ENCODE measurements at places on chromosomes 11 and 22.

- no peak for DNase-seq
Measured at GRCh38 chr22:41992496-41992895, 6.1 kb upstream of the WBP2NL start.

GRCh38 chr11:66333220-66333877 is 2.9 kb downstream of the RIN1 start:
- DNase-seq = no peak

DNA sequence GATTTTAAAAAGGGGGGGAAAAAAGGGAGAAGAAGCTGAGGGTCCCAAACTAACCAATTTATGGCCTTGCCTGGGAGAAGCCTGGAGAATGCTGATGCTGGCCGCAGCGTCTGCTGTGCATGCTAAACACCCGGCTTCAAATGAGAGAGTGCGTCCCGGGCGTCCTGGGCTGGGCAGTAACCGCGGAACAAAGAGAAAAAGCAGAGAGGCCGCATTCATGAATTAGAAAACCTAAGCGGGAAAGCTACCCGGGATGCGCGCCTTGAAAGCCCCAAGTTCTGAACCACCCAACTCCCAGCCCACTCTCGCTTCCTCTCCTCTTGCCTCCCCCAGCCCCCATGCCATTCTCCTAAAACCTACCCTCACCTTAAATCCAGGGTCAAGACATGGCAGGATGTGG is 6.5 kb downstream of the MN1 start:
- no peak for DNase-seq

DNA sequence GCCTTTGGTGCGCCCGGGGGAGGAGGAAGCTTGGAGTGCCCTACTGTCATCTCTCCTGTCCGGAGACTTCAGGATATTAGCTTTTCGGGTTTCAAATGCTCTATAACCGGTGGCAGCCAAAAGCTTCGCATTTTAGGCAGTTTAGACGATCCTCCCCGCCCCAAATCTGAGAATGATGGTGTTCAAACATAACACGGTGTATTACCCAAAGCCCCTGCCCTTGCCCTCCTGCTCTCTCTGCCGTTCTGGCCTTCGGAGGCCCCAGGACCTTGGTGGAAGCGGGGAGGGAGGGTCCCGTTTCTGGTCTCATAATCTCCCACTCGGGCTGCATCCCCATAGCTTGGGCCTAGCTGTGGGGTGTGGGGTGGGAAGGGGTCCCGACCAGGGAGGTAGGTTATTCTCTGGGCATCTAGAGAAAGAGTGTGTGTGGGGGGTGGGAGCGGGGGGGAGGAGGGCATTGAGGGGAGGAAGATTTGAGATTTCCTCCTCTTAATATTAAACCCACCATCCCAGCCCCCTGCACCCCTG is 2.3 kb downstream of the PKNOX2 start:
- DNase-seq = no peak

GRCh38 chr11:10806206-10806605 is 2.5 kb downstream of the EIF4G2 start:
- DNase-seq = no peak

DNA sequence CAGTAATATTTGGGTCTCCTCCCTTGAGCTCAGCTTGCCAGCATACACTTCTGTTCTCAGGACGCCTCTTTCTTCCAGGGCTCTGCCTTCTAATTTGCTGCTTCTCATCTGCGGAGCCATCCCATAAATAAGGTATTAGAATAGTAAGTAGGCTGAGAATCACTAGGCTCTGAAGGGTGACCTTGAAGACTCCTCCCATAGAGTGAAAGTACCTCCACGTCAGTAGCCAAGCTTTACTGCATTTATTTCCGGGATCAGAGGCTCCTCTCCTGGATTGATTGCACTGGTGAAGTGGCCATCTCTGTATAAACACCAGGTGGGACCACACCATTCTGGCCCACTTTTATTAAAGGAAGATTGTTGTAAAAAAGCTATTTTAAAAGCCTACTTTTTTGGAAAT is 315.5 kb downstream of the FAT3 start:
- no peak for DNase-seq

- DNase-seq = no peak
Measured at GRCh38 chr22:43587574-43587973, 175.8 kb downstream of the MPPED1 start.

DNA sequence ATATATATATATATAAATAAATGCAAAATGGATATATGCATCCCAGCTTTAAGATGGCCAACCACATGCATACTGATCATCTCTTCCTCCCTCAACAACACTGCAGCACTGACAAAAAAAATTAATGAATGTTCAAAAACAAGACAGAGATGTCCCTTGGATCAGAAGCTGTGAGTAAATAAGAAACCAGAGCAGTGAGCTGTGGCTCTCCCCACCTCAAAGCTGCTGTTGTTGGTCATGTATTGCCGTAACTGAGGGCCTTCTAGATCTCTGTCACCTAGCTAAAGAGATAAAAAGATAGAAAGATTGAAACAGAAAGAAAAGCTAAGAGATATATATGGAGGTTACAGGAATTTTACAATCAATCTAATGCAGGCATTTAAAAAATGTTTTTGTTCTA is 15.5 kb upstream of the TMEM135 start:
- DNase-seq = no peak

GRCh38 chr11:15493066-15493465 is 378.3 kb downstream of the INSC start:
- no peak for DNase-seq

Data from stimulated activated naive CD8-positive, alpha-beta T cell treated with anti-CD3 and anti-CD28 coated beads, Interleukin-15, Interleukin-2, amounts not matched to agents 100 U/mL and 50 U/mL, for 24 hours (primary cell).